ENCODE measurements at places on chromosomes 13 and 19.
A peak's percentile ranks its signal among the peaks of the same experiment; 100 is the strongest.

GRCh38 chr19:6802336-6803035 lies 30.0 kb downstream of the VAV1 start:
- DNase-seq = no peak

- DNase-seq = peak; percentile 73
Observed at GRCh38 chr13:92807353-92807752, 419.3 kb upstream of the GPC6 start.

DNA sequence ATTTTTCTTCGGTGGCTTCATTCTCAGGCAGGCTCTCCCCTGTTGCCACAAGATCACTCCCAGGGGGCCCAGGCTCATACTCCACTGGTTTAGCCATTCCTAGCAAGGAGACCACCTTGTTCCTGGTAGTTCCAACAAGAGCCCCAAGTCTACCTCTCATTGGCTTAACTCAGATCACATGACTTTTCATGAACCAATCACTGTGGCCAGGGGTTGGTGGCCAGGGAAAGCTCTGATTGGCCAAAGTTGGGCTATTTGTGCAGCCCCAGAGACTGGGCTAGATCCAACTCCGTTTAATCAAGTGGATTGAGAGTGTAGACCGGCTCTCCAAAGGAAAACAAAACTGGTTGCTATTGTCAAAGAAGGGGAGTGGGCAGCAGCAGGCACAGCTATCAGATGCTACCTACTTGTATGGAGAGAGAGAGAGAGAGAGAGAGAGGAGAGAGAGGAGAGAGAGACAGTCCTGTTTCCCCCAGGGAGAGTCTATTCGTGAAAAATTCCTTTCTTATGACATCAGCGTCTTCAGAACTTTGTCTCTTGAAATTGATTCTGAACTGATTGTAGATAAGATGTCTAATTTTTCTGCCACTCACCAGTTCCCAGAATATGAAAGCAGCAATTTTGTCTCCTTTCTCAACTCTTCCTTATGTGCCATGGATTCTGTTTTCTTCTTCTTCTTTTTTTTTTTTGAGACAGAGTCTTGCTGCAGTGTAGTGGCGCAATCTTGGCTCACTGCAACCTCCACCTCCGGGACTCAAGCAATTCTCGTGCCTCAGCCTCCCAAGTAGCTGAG lies 5.9 kb downstream of the CEACAM19 start:
- no peak for DNase-seq

- no peak for DNase-seq
Observed at GRCh38 chr19:57465680-57466381, 8.9 kb upstream of the VN1R1 start.

GRCh38 chr13:25415241-25415640 lies 43.5 kb downstream of the ATP8A2 start:
- DNase-seq = no peak

GRCh38 chr13:81051873-81052272 lies 710.9 kb upstream of the SPRY2 start:
- no peak for DNase-seq
